ENCODE measurements at places on chromosomes 5 and 9. TPM values are rescaled to one million over a fixed set of nuclear protein-coding genes. Genes with fewer than 3 reads are reported as not detected.

GABRP gene
- total RNA-seq: not detected

ARL14EPL gene
- not detected for total RNA-seq

PCDHAC2 gene
- 4.2 TPM for total RNA-seq

CERT1 gene
- 6.5 TPM for total RNA-seq

IFNE gene
- 0.33 TPM for total RNA-seq
